Muscle of leg (tissue), 16 donors: ENCODE measurements at places on chromosomes 7 and 10. TPM values are rescaled to one million over a fixed set of nuclear protein-coding genes. Genes with fewer than 3 reads are reported as not detected.

DNA sequence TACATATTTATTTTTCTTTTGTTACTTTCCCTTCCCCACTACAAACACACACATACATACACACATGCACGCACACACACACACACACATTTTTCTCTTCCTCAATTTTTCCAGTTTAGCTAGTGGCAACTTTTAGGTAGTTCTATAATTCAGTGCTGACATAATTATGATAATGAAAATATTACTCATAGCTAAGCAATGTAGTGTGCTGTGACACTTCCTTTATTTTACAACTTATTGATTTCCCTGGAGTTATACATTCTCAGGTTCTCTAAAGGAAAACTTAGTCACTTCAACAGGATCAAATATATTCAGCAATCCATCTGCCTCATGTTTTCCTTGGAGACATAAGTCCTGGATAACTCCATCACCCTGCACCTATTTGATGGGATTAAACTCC, 151.6 kb downstream of the CACNA2D1 start:
- no peak overlapping the region for H3K4me3 ChIP-seq
- no peak overlapping the region for H3K27ac ChIP-seq
- peaks cover 3% of the 10 kb centered on the region for H3K4me1 ChIP-seq
- H3K27me3 ChIP-seq = no peaks in the 10 kb centered on the region
- H3K36me3 ChIP-seq = no peaks in the 10 kb centered on the region

- H3K4me1 ChIP-seq = no peaks in the 10 kb centered on the region
- no peaks in the 10 kb centered on the region for H3K36me3 ChIP-seq
- no peaks in the 10 kb centered on the region for H3K27me3 ChIP-seq
- H3K4me3 ChIP-seq = no peak overlapping the region
- H3K27ac ChIP-seq = no peak overlapping the region
- DNase-seq = no peak
Measured at GRCh38 chr7:25207887-25208286, 20.4 kb downstream of the NPVF start.

DNA sequence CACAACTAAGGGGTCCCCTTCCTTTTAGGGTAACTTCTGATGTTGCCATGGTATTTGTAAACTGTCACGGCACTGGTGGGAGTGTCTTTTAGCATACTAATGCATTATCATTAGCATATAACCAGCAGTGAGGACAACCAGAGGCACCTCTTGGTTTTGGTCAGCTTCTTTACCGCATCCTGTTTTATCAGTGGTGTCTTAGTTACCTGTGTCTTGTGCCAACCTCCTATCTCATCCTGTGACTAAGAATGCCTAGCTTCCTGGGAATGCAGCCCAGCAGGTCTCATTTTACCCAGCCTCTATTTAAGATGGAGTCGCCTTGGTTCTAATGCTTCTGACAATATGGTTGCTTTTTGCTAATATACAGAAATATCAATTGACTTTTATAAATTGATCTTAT, 54.9 kb downstream of the AHCYL2 start:
- H3K27ac ChIP-seq = no peak overlapping the region
- H3K27me3 ChIP-seq = no peaks in the 10 kb centered on the region
- DNase-seq = no peak
- no peak overlapping the region for H3K4me3 ChIP-seq
- H3K36me3 ChIP-seq = no peaks in the 10 kb centered on the region
- no peaks in the 10 kb centered on the region for H3K4me1 ChIP-seq

- no peaks in the 10 kb centered on the region for H3K4me1 ChIP-seq
- H3K27ac ChIP-seq = no peak overlapping the region
Measured at GRCh38 chr10:35972275-35972674, 330.2 kb upstream of the FZD8 start.

LGI1 gene
- total RNA-seq = 21.1 TPM

- DNase-seq = peak; percentile 95
- peaks cover 19% of the 10 kb centered on the region for H3K4me1 ChIP-seq
- H3K27me3 ChIP-seq = peaks cover 3% of the 10 kb centered on the region
- peak overlapping the region; percentile 53 for H3K4me3 ChIP-seq
- H3K27ac ChIP-seq = peak overlapping the region; percentile 80
Measured at GRCh38 chr7:42493436-42494198, 256.6 kb upstream of the GLI3 start.

GPR15LG gene
- total RNA-seq = not detected

- H3K4me1 ChIP-seq = peaks cover 30% of the 10 kb centered on the region
- H3K4me3 ChIP-seq = no peak overlapping the region
- no peak overlapping the region for H3K27ac ChIP-seq
- no peak for DNase-seq
Measured at GRCh38 chr10:127151541-127151940, 44.9 kb downstream of the INSYN2A start.
